ENCODE measurements at places on chromosomes 11 and 22. TPM values are rescaled to one million over a fixed set of nuclear protein-coding genes. Genes with fewer than 3 reads are reported as not detected.
A peak's percentile ranks its signal among the peaks of the same experiment; 100 is the strongest.

DNA sequence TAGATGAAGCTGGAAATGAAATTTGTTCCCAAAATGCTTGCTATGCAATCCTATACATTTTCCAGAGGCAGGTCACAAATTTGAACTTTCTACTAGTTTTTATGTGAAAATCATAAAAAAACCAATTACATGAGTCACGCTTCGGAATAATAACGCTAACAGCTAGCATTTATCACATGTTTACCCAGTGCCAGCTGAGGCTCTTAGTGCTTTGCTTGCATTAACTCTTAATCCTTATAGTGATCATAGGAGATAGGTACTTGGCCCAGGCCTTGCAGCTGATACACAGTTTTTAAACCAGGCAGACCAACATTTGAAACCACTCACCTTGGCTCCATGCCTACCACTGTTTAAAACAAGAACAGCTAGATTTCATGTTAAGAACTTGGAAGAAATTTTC lies 131.8 kb upstream of the RAG2 start:
- H3K27ac ChIP-seq = no peak overlapping the region
- DNase-seq = no peak
- no peak overlapping the region for H3K4me3 ChIP-seq
- no peaks in the 10 kb centered on the region for H3K4me1 ChIP-seq
- no peaks in the 10 kb centered on the region for H3K36me3 ChIP-seq
- no peaks in the 10 kb centered on the region for H3K27me3 ChIP-seq

The CNGA4 gene
- not detected for total RNA-seq

The DNAJB7 gene
- not detected for total RNA-seq

GRCh38 chr11:79667380-79667779 lies 226.6 kb upstream of the TENM4 start:
- H3K4me3 ChIP-seq = no peak overlapping the region
- H3K27me3 ChIP-seq = no peaks in the 10 kb centered on the region
- no peaks in the 10 kb centered on the region for H3K36me3 ChIP-seq
- DNase-seq = no peak
- no peak overlapping the region for H3K27ac ChIP-seq

GRCh38 chr22:32558681-32559355 lies 84.2 kb downstream of the FBXO7 start:
- H3K4me1 ChIP-seq = peaks cover 27% of the 10 kb centered on the region
- H3K27me3 ChIP-seq = no peaks in the 10 kb centered on the region
- peak; percentile 82 for DNase-seq
- no peaks in the 10 kb centered on the region for H3K36me3 ChIP-seq
- no peak overlapping the region for H3K4me3 ChIP-seq

- no peaks in the 10 kb centered on the region for H3K27me3 ChIP-seq
- no peak overlapping the region for H3K27ac ChIP-seq
- H3K4me3 ChIP-seq = no peak overlapping the region
- H3K36me3 ChIP-seq = no peaks in the 10 kb centered on the region
These were observed 30.3 kb downstream of the NF2 start for GRCh38 chr22:29633514-29634312.

The DAGLA gene
- 13.7 TPM for total RNA-seq

- no peaks in the 10 kb centered on the region for H3K36me3 ChIP-seq
- H3K4me3 ChIP-seq = no peak overlapping the region
- peak; percentile 63 for DNase-seq
- no peaks in the 10 kb centered on the region for H3K27me3 ChIP-seq
These were observed 15.4 kb upstream of the CASTOR1 start for GRCh38 chr22:30304495-30305244.

The OR52I1 gene
- not detected for total RNA-seq

GRCh38 chr11:108559340-108559739 lies 34.2 kb downstream of the EXPH5 start:
- no peak overlapping the region for H3K27ac ChIP-seq
- no peak for DNase-seq
- H3K4me1 ChIP-seq = no peaks in the 10 kb centered on the region
- H3K4me3 ChIP-seq = no peak overlapping the region
- no peaks in the 10 kb centered on the region for H3K27me3 ChIP-seq

DNA sequence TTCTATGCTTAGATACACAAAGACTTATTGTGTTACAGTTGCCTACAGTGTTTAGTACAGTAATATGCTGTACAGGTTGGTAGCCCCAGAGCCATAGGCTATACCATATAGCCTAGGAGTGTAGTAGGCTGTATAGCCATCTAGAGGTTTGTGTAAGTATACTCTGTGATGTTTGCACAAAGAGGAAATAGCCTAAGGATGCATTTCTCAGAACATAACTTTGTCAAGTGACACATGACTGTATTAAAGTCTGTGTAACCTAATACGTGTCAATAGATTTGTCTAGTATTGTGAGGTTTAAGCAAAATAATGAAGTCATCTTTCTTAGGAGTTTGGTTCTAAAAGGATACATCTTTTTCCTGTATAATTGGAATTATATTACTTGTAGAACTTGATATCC lies 5.5 kb downstream of the ZC3H12C start:
- H3K4me3 ChIP-seq = no peak overlapping the region
- H3K36me3 ChIP-seq = no peaks in the 10 kb centered on the region
- DNase-seq = no peak
- H3K27me3 ChIP-seq = no peaks in the 10 kb centered on the region
- peaks cover 8% of the 10 kb centered on the region for H3K4me1 ChIP-seq

DNA sequence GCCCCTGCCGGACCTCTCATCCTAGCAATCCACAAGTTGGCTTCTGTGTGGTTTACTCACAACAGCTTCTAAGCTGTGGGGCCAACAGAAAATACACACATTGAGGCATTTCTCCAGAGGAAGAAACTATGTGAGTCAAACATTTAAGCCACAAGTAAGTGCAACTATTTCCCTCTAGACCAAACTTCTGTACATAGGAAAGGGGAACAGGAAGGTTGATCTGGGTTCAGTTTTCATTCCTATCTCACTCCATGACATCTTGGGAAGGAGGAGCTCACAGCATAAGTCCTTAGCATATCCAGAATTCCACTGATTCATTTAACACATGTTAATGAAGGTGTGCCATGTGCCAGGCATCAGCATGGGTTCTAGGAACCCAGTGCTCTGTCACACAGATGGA lies 72.8 kb upstream of the PICALM start:
- no peak overlapping the region for H3K4me3 ChIP-seq
- no peaks in the 10 kb centered on the region for H3K36me3 ChIP-seq
- H3K27me3 ChIP-seq = no peaks in the 10 kb centered on the region
- DNase-seq = no peak
- H3K27ac ChIP-seq = peak overlapping the region; percentile 5

The ZBTB16 gene
- total RNA-seq = 108 TPM

DNA sequence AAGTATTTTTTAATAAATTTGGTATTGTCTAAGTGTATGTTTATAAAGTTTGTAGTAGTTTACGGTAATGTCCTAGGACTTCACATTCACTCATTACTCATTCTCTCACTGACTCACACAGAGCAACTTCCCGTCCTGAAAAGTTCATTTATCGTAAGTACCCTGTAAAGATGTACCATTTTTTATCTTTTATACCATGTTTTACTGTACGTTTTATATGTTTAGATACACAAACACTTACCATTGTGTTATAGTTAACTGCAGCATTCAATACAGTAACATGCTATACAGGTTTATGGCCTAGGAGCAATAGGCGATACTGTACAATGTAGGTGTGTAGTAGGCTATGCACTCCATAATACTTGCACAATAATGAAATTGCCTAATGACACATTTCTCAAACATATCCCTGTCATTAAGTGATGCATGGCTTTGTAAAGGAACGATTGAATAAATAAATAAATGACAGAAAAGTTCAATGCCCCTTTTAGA lies 12.5 kb upstream of the CARD18 start:
- DNase-seq = no peak
- H3K27me3 ChIP-seq = no peaks in the 10 kb centered on the region
- H3K27ac ChIP-seq = no peak overlapping the region
- no peaks in the 10 kb centered on the region for H3K36me3 ChIP-seq
- H3K4me3 ChIP-seq = no peak overlapping the region
- H3K4me1 ChIP-seq = no peaks in the 10 kb centered on the region

The PAAF1 gene
- 10.3 TPM for total RNA-seq

GRCh38 chr11:118442301-118442700 lies 6.0 kb downstream of the KMT2A start:
- H3K36me3 ChIP-seq = no peaks in the 10 kb centered on the region
- no peak overlapping the region for H3K4me3 ChIP-seq
- H3K4me1 ChIP-seq = peaks cover 15% of the 10 kb centered on the region
- DNase-seq = no peak
- no peaks in the 10 kb centered on the region for H3K27me3 ChIP-seq

DNA sequence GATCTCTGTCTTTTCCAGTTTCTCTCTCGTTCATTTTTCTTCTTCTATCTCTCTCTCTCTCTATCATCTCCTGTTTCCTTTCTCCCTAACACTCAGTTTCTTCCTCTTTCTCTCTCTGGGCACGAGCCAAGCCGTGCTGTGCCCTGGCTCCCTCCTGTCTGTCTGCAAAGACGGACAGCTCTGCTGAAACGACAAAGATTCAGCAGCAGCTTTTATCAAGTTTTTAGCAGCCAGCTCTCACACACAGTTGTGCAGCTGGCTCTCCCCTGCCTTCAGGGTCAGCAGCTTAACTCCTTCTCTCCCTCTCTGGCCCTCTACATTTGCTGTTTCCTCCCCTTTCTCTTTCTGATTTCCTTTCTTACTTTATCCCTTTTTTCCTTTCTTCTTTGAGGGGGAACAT lies 352.0 kb upstream of the MPPED2 start:
- no peaks in the 10 kb centered on the region for H3K27me3 ChIP-seq
- no peaks in the 10 kb centered on the region for H3K4me1 ChIP-seq
- no peak overlapping the region for H3K27ac ChIP-seq

- no peaks in the 10 kb centered on the region for H3K27me3 ChIP-seq
- no peaks in the 10 kb centered on the region for H3K36me3 ChIP-seq
- no peak for DNase-seq
- H3K4me3 ChIP-seq = no peak overlapping the region
- no peak overlapping the region for H3K27ac ChIP-seq
- peaks cover 6% of the 10 kb centered on the region for H3K4me1 ChIP-seq
These were observed 82.1 kb upstream of the MTMR2 start for GRCh38 chr11:96006037-96006436.

DNA sequence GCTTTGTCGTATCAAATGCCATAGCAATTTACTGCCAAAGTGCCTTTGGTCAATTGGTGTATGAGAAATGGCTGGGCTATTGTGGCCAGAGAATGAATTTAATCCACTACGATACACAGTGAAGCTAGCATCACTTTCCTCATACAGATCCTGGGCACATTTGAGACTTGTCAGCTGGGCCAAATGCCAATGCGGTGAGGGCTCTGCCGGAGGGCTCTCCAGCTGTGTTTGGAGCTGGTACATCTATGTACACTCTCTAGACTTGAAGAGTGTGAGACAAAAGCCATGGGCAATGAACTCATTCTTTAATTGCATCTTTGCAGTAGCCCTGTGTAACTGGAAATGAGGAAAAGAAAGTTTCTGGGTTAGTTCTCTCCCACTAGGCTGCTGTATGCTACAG lies 1052.9 kb downstream of the NTM start:
- no peaks in the 10 kb centered on the region for H3K27me3 ChIP-seq
- no peaks in the 10 kb centered on the region for H3K4me1 ChIP-seq
- H3K4me3 ChIP-seq = no peak overlapping the region

GRCh38 chr22:16824716-16825687 lies at the start of gene XKR3:
Gene XKR3 (minus strand): TSS chr22:16825411. CDS start chr22:16808073, 17,338 bp downstream.
- H3K4me3 ChIP-seq = no peak within 1 kb of the TSS
- no peak within 1 kb of the TSS for H3K27ac ChIP-seq
- H3K36me3 ChIP-seq = no peaks in the 10 kb centered on the region
- no peak for DNase-seq

DNA sequence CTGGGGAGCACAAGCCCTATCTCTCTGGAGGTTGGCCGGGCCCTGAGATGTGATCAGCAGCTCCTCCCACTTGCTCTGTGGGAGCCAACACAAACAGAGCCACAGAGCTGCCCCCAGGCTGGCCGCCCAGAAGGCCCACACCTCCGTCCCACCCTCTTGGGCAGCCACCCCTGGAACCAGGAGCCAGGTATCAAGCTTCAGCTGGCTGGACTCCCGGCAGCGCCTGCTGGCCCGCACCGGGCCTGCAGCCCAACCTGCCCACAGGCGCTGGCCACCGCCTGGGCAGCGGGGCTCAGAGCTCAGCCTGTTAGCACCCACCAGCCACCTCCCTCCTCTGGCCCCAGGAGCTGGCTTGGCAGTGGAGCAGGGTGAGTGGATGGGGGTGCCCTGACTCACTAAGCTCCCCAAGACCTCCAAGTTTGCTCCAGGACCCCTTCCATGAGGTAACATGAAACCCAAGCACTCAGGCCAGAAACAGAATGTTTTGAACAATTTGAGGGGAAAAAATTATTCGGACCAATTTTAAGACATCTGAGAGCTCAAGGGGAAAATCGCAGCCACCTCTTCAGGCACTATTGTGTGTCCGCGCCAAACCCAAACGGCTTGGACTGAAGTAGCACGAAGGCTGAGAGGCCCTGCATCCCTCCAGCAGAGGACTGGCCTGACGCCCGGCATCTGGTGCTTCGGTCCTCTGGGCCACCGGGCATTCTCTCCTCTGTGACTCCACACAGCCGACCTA lies 450.8 kb downstream of the SOX6 start:
- no peak overlapping the region for H3K4me3 ChIP-seq
- no peaks in the 10 kb centered on the region for H3K27me3 ChIP-seq
- H3K27ac ChIP-seq = no peak overlapping the region
- no peak for DNase-seq
- no peaks in the 10 kb centered on the region for H3K36me3 ChIP-seq
- H3K4me1 ChIP-seq = peaks cover 12% of the 10 kb centered on the region

GRCh38 chr22:32765132-32765618 lies 36.3 kb upstream of the TIMP3 start:
- no peak for DNase-seq
- no peaks in the 10 kb centered on the region for H3K36me3 ChIP-seq
- H3K4me3 ChIP-seq = no peak overlapping the region
- peaks cover 8% of the 10 kb centered on the region for H3K27me3 ChIP-seq

DNA sequence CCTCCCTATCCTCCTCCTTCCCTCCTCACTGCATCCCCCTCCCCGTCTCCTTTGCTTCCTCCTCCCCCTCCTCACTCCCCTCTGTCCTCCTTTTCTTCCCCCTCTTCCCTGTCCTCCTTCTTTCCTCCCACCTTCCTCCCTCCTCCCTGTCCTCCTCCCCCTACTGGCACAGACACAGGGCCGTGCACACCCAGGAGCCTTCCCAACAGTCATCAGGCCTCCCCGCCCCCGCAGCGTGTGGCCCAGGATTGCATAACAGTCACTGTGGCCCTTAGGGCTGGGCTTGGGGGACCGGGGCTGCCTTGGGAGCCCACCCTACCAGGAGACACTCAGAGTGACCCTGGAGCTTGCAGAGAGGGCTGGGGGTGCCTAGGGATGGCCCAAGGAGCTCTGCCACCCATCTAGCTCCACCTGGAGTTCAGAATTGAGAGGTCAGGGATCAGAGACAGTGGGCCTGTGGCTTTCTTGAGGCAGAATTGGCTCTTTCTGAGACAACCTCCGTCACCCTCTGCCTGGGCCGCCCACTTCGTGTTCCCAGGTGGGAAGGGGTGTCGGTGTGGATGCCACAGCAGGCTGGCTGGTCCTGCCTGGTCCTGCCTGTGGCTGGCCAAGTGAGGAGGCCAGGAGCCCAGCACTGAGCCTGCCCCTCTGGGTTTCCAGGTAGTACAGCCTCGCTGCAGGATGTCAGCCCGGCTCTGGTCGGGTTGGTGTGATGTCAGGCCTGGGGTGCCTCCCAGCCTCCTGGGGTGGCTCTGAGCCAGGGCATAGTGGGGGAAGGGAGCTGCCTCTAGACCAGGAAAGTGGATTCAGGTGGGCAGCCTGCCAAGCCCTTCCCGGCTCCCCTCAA lies 1.6 kb downstream of the SPI1 start:
- no peak overlapping the region for H3K4me3 ChIP-seq
- H3K27ac ChIP-seq = peak overlapping the region; percentile 79
- no peaks in the 10 kb centered on the region for H3K36me3 ChIP-seq
- H3K4me1 ChIP-seq = no peaks in the 10 kb centered on the region

The C11orf16 gene
- not detected for total RNA-seq
